ENCODE measurements at places on chromosomes 2 and 18.
A peak's percentile ranks its signal among the peaks of the same experiment; 100 is the strongest.

DNA sequence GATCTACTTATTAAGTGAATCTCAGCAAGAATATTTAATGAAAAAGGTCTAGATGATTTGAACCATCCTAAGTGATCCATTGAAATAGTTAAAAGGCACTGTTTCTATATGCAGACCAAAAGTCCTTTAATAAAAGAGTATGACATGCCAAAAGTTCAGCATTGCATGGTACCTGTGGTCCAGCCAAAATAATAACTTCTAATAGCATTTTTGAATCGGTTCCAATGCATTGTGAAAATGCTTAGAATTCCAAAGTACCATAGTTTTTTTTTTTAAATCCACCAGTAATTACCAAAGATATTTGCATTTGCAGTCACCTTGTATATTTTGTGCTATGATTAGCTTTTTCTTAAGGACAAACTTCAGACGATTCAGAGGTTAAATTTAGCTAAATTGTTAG lies 79.9 kb downstream of the NYAP2 start:
- no peak for DNase-seq

- DNase-seq, result no peak
Measured at GRCh38 chr2:9401646-9402371, 21.5 kb downstream of the ITGB1BP1 start.

- no peak for DNase-seq
Measured at GRCh38 chr2:64492821-64493220, 31.3 kb upstream of the AFTPH start.

DNA sequence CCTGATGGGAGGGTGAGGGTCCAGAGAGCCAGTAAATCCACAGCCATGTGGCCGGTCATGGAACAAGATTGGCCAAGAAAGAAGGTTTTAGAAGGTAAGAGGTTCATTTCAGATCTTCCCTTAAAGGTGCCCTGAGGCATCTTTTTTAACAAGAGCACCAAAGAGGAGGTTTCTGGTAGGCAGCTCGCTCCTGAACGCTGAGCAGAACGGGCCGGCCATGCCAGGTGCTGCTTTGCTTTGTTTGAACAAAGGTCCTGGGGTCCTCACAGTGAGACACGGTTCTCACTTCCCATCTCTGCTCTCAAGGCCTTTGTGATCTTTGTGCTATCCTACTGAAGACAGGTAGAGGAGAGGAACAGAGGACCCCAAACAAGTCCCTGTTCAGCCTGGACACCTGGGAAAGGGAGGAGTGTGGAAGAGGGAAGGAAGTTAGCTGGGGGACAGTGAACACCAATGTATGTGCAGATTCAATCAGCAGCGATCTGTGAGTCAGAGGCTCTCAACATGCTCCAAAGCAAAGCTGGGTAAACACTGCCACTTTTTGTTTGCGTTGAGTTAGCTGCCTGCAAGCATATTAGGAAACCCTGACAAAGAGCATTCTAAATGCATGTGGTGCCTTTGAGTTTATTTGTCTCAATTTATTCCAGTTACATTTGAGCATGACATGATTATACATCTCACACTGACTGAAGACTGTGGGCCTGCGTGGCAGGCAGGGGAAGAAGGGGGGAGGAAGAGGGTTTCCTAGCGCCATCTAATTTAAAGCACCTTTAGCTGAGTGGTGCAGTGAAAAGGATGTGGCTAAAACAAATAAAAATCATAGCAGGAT lies 102.4 kb downstream of the ASB1 start:
- DNase-seq, result peak; percentile 33

DNA sequence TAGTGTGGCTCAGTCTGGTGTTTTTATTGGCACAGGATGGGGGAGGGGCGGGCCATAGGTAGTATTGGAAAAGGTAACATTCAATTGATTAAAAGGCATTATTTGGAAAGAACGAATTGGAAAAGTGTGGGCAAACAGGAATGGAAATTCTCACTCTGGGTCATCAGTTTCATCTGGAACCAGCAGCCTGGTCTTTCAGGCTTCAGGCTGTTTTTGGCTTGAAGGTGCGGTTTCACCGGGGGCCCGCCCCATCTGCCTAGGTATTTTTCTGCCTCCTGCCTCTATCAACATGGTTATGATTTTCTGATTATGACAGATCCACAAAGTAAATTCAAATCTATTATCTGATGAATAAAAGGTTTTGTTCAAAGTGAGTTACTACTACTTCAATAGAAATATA lies 59.5 kb upstream of the CD28 start:
- DNase-seq, result no peak

DNA sequence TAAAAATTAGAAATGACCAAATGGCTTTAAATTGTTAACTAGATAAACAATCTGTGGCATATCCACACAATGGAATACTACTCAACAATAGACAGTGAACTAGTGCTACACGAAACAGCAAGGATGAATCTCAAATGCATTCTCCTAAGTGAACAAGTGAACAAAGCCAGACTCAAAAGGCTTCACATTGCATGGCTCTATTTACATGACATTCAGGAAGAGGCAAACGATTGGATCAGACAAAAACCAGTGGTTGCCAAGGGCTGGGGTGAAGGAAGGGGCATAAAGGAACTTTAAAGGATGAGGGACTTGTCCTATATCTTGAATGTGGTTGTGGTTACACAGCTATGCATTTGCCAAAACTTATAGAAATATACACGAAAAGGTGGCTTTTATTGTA lies 184.3 kb downstream of the RPIA start:
- no peak for DNase-seq

- peak; percentile 57 for DNase-seq
Measured at GRCh38 chr2:144801766-144802165, 281.8 kb upstream of the ZEB2 start.

DNA sequence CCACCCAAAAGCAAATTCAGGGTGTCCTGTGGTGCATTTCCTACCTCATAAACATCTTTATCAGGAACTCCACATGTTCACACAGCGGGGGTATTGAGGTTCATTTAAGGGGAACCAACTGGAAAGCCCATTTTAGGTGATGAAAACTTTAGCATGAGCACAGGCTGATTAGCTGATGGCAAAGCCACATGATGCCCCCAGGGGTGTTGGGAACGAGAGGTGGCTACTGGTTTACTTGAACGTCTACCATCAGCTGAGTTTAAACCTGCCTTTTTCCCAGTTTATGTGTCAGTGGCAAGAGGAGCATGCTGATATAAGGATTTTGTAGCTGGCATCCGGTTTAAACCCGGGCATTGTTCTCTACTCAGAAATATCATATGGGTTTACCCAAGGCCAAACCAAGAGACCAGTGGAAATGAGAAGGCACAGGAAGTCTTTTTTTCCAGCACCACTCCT lies 54.5 kb upstream of the UPP2 start:
- no peak for DNase-seq

- DNase-seq, result no peak
Measured at GRCh38 chr2:225117051-225117716, 74.9 kb upstream of the DOCK10 start.

GRCh38 chr2:62200868-62201267 lies 5.0 kb downstream of the B3GNT2 start:
- no peak for DNase-seq

DNA sequence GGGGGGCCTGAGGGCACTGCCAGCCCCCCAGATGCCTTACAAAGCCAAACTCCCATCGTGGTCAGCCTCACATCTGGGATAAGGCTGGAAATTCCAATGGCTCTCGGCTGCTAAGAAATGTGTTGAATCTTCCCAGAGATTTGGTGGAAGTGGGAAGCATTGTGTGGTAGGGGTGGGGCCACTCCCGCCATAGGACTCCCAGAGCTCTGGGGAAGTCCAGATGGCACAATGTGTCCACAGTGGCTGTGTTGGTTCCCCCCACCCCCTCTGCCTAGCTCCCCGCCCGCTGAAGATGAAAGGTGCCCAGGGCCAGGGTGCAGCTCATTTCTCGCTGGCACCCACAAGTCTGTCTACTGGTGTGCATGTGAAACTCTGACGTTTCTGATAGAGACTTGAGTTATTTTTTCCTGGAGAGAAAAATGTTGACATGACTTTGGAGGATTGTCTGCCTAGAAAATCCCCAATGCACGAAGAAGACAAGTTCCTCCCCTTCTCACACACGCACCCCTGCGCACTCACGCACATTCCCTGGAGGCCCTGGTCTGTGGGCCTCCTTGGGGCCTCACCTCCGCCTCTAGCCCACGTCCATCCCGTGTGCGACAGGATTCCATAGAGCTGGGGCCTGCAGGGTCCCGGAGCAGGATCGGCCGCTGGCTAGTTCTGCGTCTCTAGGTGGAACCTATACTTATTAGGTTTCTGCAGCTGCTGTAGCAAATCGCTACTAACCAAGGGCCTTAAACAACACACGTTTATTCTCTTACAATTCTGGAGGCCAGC lies 199.1 kb downstream of the ZFP36L2 start:
- no peak for DNase-seq

- no peak for DNase-seq
Measured at GRCh38 chr2:180227461-180227860, 220.4 kb upstream of the CWC22 start.

DNA sequence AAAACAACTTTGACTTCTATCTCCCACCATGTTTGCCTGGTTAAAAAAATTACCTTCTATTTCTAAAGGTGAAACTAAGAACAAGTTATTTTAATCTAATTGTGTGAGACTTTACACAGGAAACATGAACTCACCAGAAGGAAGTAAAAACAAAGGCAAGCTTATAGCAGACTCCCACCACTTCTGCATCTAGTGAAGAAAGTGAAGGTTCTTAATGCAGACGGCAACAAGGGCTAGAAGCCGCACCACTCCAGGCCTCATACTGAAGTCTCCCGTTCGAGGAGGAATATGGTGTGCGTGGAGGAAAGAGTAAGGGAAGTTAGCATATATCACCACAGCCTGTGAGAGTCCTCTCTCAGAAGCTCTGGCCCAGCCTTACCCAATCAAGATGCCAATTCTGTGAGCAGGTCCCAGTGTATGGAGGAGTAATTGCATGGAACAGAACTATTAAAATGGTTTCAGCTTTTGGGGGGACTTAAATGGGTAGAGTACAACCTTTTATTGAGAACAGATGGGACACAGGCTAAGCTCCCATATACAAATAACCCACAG lies 958.7 kb downstream of the BCL11A start:
- DNase-seq, result no peak

- no peak for DNase-seq
Measured at GRCh38 chr2:60554074-60554645, 706 bp upstream of the BCL11A start.

GRCh38 chr18:77106331-77106730 lies 26.3 kb downstream of the MBP start:
- no peak for DNase-seq

GRCh38 chr18:77082316-77082955 lies 50.1 kb downstream of the MBP start:
- DNase-seq, result no peak

- DNase-seq, result no peak
Measured at GRCh38 chr2:3557639-3558204, 411 bp downstream of the RNASEH1 start.

- DNase-seq, result no peak
Measured at GRCh38 chr18:45844938-45845337, 19.5 kb downstream of the SIGLEC15 start.

- DNase-seq, result no peak
Measured at GRCh38 chr2:176093145-176093897, 800 bp downstream of the HOXD13 start.

- no peak for DNase-seq
Measured at GRCh38 chr2:26537069-26537825, 59.3 kb upstream of the OTOF start.

DNA sequence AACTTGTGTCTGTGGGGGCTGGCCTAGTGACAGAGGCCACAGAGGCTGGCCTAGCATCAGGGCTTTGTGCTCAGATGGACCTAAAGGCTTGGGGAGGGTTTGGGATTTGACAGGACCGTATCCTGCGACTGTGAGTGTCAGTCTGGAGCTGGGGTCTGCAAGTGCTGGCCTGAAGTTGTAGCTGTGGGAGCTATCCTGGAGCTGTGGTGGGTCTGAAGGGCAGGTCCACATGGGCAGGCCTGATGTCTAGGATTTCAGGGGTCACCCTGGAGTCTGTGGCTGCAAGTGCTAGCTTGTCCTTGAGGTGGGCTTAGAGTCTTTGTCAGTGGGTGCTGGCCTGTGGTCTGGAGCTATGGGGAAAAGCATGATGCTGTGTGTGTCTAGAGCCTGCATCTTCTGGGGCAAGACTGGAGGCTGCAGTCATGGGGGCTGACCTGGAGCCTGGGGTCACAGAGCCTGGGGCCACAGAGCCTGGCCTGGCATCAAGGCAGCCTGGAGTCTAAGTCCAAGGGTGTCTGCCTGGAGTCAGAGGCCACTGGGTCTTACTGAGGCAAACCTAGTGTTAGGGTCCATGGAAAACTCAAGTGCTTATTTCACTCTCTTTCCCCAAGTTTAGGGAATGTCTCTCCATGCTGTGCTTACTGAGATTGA lies 3.6 kb downstream of the REG3A start:
- no peak for DNase-seq

DNA sequence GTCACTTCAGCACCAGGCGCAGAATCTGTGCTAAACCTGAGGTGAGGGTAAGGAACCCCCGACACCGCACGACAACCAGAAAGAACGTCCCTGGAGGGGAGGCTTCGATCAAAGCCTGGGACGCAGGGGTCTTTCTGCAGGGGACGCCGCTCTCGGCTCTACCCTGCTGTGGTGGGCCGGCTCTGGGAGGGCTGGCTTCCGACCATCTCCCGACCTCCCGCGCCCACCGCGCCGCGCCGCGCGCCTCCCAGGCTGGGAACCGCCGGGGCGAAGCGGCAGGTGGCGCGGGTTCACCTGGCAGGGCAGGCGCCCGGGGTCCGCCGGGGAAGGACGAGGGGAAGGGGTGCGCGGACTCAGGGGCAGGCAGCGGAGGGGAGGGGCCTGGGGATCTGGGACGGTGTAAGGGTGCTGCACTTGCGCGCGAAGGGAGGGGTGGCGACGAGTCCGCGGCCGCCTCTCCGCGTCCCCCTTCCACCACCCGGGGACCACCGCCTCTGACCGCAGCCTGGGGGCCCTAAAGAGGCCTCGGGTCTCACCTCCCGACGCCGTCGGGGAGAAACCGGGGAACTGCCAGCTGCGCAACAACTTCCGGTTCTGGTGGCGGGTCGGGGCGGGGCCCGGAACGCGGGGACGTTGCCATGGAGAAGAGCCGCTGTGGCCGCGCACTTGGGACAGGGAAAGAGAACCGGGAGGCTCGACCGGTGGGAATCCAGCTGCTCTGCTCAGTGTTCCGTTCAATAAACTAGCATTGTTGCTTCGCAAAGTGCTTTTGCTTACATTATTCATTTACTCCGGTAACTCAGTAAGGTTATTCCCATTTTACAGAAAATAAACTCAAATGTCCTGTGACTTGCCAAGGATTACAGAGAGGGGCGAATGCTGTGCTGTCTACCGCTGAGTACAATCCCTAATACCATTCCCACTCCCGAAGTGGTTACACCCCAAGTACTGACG lies at the start of gene ZNF396:
Gene ZNF396 (minus strand): TSS at position 596 of the 954 bp plus-strand sequence. CDS start 3,045 bp downstream, outside the sequence.
- DNase-seq, result no peak

DNA sequence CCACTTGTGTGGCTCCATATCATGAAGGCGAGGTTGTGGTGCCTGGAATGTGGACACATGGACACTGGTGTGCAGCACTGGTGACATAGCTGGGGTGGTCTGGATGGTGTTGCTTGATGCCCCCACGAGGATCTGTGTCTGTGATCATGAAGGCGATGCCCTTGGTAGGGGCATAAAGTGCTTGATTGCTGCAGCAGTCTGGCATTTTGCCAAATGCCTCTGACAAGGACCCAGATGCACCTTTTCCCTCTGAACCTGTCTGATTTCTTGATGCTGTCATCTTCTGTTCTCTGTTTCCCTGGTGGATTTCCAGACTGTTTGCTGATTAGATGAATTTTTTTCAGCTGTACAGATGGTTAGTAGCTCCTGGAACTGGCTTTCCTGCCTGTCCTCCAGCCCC lies 752.0 kb upstream of the HS6ST1 start:
- no peak for DNase-seq
